Hair follicular keratinocyte (primary cell): ENCODE measurements at places on chromosomes 2 and 18. TPM values are rescaled to one million over a fixed set of nuclear protein-coding genes. Genes with fewer than 3 reads are reported as not detected.

The REG3G gene
- not detected in 2 replicates for total RNA-seq

The ARL4C gene
- 58.9 and 66.8 TPM in 2 replicates for total RNA-seq

The DSG4 gene
- under 0.01 TPM in 1 of 2 replicates, not detected in the other for total RNA-seq

The CPO gene
- not detected in 2 replicates for total RNA-seq

The TEKT4 gene
- total RNA-seq: not detected in 2 replicates

The SRBD1 gene
- 13.0 and 13.5 TPM in 2 replicates for total RNA-seq

The CHCHD5 gene
- 34.8 and 39.6 TPM in 2 replicates for total RNA-seq

The LOXHD1 gene
- total RNA-seq: not detected in 2 replicates

The SERPINB11 gene
- total RNA-seq: not detected in 2 replicates

The TWIST2 gene
- 13.0 and 23.1 TPM in 2 replicates for total RNA-seq

The ATP6V1C2 gene
- total RNA-seq: not detected in 2 replicates

The ZDBF2 gene
- total RNA-seq: 2.5 and 4.2 TPM in 2 replicates
